ENCODE measurements at places on chromosomes 7 and 10.
A peak's percentile ranks its signal among the peaks of the same experiment; 100 is the strongest.

GRCh38 chr10:1159131-1160061 lies 103.2 kb downstream of the WDR37 start:
- no peak for DNase-seq

DNA sequence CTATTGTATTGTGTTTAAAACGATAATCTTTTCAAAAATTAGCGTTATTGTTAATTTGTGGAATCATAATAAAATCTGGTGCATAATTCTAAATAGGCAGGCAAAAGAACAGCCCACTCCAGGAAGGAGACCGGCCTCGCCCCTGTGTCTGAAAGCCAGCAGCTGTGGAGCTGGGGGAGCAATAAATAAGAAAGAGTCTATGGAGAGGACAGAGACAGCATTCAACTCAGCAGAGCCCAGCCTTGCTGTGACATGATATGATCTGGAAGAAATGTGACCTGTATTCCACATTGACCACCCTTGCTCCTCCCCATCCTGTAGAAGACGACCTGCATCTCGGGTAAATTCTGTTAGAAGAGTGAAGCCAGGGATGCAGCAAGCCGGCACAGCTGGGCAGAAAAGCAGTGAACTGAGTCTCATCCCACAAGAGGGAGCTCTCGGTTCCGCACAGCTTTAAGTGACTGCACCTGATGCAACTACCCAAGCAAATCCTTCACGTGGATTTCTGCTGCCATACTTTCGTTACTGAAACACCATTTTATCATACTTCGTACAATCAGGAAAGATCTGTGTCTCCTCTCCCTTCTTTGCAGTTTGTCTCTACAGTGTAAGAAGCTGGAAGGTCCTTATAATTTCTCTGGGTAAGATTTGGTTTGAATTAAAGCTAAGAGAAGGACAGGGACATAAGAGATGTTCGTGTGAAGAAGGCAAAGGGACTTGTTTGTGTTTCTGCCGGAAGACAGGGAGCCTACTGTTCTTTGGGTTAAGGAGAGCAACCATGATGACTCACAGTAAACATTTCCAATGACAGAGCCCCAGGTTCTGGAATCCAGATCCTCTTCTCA lies 427.1 kb downstream of the GPAM start:
- DNase-seq = no peak

DNA sequence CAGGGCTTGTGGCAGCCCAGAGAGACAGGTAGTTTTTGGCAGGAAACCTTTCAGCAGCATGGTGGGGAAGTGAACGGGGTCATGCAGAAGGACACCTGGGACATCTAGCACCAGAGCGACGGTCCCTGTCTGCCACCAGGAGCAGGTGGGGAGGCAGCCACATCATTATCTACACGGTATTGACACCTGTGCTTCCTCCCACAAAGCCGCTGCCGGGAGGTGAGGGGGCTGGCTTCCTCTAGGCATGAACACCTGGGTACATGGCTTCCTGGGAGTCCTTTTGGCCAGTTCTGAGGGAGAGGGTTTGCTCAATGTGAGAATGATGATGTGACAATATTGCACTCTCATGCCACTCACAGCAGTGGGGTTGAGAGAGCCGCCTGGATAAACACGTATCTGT lies 275.2 kb downstream of the ACTR3B start:
- DNase-seq = no peak

DNA sequence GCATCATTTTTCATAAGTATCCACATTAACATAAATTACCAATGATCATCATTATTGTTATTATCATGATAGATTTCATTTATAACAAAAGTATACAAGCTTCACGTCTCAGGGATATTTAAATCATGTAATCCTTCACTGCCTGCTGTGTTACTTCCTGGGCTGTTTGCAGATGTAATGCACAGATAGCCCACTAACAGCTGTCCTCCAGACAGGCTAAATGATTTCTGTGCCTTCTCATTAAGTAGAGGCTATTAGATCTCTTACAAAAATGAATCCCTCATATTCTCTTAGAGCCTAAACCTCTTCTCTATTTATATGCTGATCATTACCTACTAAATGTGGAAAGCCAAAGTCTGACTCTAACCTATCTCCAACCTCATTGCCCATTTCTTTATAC lies 9.3 kb downstream of the PCLO start:
- DNase-seq = no peak

GRCh38 chr7:129066290-129067131 lies 11.6 kb upstream of the TNPO3 start:
- DNase-seq = peak; percentile 74

DNA sequence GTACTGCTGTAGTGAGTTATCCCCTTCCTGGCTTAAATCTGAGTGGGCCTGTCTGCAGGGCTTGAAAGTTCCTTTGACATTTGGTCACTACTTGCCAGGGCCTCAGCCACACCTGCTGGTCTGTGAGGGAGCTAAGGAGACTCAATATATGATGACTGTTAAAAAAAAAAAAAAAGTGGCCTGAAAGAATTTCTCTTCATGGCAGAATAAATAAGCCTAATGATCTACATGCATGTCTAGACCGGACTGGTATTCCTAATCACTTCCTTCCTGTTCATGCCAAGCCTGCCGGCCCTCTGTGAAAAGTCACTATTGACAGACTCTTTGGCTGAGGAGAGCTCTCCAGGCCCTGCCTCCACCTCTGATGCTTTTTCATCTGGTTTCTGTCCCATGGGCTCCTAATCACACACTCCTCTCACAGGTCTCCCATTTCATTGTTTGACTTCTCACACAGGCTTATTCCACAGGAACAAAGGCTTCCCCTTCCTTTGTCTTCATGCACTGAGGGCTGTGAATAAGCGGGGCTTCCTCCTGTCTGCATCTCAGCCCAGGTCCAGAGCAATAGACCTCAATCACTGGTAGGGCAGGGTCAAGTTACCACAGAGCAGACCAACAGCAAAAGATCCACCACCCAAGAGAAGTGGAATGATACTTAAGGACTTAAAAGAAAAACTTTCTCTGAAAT lies 99.1 kb upstream of the SEC61G start:
- no peak for DNase-seq

GRCh38 chr10:22702348-22702747 lies 12.0 kb downstream of the PIP4K2A start:
- no peak for DNase-seq

DNA sequence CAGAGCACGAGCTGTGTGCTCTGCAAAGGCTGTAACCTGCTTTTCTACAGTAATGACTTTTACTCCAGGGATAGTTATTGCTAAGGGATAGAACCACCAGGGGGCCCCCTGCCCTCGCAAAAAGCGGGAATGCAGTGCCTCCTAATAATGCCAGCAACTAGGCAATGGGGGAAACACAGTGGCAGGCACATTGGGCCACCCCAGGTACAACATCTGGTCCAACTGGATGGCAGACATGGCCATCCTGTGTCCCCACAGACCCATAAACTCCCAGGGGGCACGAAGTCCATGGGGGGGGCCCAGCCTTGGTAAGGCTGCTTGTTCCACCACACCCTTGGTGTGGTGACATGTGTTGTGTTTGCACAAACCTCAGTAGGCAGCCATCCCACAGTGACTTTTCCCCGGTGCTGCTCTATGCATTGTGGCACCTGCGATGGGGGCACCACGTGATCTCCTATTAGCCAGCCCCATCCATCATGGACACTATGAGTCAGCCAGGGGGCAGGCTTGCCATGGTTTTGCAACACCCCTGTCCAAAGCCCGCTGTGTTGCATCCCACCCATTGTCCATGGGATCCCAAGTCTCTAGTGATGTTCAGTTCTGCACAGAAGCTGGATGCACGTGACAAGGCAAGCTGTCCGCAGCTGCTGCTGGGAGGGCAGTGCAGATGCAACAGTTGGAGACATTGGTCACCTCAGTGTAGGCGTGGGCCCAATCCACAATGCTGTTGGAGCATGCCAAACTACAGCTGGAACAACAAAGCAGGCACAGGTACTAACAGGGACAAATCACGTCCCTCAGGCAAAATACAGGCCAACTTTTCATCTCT lies 84.0 kb downstream of the ANLN start:
- DNase-seq = no peak

DNA sequence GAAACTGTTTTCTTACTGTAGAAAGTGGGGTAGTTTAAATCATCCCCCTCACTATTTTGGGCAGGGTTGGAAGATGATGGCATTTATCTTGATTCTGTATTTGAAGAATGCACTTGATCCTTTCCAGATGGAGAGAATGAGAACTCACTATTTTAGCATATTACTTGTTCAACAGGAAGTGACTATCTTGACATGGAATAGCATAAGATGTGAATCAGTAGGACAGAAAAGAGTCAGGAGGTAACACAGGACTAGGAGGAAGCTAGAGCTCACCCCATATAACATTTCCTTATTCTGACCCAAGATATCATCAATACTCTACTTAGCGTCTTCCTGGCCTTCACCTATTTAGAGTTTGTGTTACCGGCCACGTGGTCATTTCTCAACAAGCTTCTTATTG lies 400.2 kb downstream of the PHTF2 start:
- DNase-seq = no peak

DNA sequence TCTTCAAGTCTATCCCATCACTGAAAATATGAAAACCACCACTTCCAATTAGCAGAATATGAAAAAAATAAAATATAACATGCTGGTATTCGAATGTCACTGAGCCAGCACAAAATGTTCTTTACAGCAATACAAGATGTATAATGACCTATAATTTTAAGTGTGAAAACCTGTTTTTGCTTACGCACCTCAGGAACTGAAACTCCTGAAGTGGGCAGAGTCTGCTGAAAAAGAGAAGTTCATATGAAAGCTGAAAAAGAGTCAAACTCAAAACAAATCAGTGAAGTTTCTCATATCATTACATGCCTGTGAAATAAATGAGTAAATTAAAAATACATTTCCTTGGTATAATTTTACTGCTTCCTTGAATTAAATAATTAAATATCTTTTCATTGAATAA lies 272.5 kb downstream of the DGKB start:
- DNase-seq = no peak

GRCh38 chr10:13892001-13892491 lies 305.3 kb downstream of the PRPF18 start:
- no peak for DNase-seq

- DNase-seq = no peak
These were observed 193.4 kb upstream of the PRSS58 start for GRCh38 chr7:142451296-142451695.

- DNase-seq = peak; percentile 57
These were observed 154.9 kb upstream of the TMEM72 start for GRCh38 chr10:44756216-44756615.

Measured in brain microvascular endothelial cell (primary cell).